ENCODE measurements at places on chromosomes 13 and 19. TPM values are rescaled to one million over a fixed set of nuclear protein-coding genes. Genes with fewer than 3 reads are reported as not detected.

- no peak for DNase-seq
These were observed 187.0 kb upstream of the KL start for GRCh38 chr13:32829269-32829668.

GRCh38 chr13:78137404-78138142, 218.9 kb upstream of the EDNRB start:
- DNase-seq, result peak; percentile 70

- DNase-seq, result no peak
These were observed 732 bp upstream of the MAP1S start for GRCh38 chr19:17718550-17718946.

DNA sequence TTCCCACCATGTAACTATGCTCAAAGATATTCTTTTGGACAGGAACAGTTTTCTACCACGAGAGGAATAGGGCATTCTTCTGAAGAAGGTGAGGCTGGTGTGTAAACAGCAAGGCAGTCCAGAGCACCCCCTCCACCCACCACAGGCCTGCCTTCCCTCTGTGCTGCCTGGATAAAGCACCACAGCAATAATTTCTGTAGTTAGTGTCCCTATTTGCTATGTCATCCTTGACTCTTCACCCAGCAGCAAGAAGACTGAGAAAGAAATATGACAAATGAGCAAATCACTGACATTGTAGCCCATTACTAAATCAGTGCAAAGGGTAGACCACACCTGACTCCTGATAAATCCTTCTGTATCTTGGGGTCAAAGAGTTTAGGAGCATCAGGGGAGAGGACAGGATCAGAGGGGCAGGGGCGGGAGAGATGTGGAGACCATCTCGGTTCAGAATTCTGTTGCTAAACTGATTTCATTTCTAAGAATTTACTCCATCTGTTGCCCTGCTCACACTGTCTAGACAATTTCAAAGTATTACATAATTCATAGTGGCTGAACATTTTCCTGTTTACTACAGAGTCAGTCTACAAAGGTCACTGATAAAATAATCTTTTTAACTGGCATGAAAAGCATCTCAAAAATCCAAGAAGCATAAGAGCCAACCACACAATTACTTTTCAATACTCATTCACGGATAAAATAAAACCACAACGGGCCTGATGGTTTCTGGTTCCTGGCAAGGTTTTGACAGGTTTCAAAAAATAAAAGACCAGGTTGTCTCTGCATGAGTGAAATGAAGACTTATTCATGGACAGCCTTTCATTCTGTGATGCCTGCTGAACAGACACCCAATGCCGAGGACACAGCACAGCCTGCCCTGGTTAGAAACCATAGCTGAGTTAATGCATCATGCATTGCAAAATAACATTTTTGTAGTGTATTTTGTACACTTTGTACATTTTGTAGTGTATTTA, 88.4 kb upstream of the IRS2 start:
- peak; percentile 77 for DNase-seq

GRCh38 chr13:79417741-79418140, 11.7 kb upstream of the RBM26 start:
- peak; percentile 67 for DNase-seq

- DNase-seq, result no peak
These were observed 281.8 kb downstream of the DLEU7 start for GRCh38 chr13:50561739-50562138.

- DNase-seq, result no peak
These were observed 3.0 kb downstream of the GTPBP3 start for GRCh38 chr19:17340302-17340870.

DNA sequence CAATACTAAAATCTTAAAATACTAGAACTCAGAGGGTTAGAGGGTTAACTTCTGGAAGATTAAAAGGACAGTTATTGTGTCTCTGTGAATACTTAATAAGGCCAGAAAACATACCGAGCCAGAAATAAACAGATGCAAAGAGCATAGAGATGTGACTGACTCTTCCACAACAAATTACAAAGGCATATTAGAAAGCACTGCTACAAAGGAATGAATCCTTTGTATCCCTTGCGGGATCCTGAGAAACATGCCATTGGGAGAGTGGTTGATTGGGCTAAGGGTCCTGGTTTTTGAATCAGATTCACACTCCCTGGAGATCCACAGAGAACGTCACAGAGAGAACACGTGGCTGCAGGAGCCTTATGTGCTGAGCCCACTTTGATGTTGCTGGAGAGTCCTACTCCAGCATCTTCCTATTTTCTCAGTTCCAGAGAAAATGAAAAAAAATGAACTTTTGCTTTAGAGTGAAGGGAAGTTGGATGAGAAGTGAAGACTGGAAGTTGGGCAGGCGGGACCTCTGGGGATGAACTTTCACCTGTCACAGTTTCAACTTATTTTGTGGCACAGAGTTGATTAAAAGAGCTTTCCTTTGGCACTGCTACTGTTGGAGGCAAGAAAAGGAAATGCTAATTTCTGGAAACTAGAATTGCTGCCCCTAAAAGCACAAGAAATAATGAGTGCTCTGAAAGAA, 309.9 kb downstream of the DCT start:
- DNase-seq, result no peak

DNA sequence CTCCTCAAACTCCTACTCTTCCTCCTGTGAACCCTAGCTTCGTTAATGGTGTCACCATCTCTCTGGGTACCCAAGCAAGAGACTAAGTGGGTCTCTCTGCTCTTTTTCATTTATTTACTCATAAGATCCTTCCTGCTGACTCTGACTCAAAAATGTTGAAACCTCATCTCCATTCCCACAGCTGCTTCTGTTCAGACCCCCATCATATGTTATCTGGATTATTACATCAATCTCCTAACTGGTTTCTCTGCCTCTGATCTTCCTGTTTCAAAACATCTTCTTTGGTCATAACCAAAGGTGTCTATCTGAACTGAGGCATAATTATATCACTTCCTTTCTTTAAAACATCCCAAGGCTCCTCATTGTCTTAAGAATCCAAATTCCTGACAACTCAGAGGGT, 2.0 kb upstream of the MEDAG start:
- DNase-seq, result no peak

DNA sequence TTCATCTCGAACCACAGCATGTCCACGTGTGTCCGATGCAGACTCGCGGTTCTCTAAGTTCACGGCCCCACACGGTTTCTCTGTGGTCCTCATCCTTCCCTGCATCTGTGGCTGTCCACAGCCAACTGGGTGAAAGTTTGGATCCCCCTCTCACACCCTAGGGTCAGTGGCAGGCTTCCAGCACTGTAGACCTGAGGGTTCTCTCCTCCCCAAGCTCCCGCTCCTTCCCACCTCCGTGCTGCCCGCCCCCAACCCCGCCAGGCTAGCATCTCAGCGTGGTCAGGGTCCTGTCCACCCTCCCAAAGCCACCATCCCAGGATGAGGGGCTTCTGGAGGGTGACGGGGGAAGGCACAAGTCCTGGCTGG, 3.0 kb downstream of the ANGPTL4 start:
- peak; percentile 43 for DNase-seq

GRCh38 chr13:31301119-31301518, 101.3 kb downstream of the B3GLCT start:
- no peak for DNase-seq

DNA sequence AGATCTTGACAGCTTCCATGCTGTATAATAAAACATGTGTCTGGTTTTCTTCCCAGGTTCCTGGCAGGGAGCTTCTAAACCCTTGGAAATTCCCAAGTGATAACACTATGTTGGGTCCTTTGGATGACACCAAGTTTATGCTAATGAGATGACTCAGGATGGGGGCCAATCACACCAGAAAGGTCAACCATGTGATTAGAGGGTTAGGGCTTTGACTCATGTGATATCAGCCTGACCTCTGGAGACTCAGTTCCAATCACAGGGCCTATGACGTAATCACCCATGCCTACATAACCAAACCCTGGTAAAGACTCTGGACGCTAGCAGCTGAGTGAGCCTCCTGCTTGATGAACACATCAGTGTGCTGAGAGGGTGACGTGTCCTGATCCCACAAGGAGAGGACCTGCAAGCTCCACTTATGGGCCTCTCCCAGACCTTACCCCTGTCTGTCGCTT, 203.6 kb downstream of the DCLK1 start:
- peak; percentile 80 for DNase-seq

- DNase-seq, result no peak
These were observed 187.7 kb downstream of the SHISA2 start for GRCh38 chr13:25864116-25864515.

DNA sequence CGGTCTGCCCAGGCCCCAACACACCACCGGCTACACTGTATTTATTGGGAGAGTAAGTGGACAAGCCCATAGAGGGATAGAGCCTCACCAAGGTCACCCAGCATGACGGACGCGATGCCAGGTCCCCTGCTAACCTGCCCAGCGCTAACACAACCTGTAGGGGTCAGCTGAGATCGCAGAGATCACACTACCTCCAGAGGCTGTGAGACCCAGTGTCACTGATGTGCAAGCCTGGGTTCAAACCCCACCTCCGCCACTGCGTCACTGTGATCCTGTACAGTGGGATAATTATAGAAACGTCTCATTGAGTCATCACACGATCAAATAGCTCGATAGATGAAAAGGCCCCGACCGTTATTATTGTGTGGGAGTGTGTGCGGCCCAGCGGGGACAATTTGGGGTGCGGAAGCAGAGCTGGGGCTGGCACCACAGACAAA, 10.6 kb upstream of the TLE2 start:
- DNase-seq, result no peak

Gene SPTBN4
- 0.38 TPM for total RNA-seq

Gene SLC7A1
- total RNA-seq, result 8.9 TPM

Gene GRIN2D
- total RNA-seq, result not detected

Gene KRI1
- total RNA-seq, result 22.0 TPM

Gene PRSS57
- total RNA-seq, result not detected

Data from LHCN-M2 (cell line).